NCI-H1436 treated with DMSO at 0.1 percent for 48 hours (cell line): ENCODE measurements at places on chromosomes 5 and 9.

GRCh38 chr9:110821064-110821463 lies 152.5 kb downstream of the MUSK start:
- no peak for DNase-seq

- no peak for DNase-seq
These were observed 603.3 kb downstream of the KIF4B start for GRCh38 chr5:155616779-155617392.

DNA sequence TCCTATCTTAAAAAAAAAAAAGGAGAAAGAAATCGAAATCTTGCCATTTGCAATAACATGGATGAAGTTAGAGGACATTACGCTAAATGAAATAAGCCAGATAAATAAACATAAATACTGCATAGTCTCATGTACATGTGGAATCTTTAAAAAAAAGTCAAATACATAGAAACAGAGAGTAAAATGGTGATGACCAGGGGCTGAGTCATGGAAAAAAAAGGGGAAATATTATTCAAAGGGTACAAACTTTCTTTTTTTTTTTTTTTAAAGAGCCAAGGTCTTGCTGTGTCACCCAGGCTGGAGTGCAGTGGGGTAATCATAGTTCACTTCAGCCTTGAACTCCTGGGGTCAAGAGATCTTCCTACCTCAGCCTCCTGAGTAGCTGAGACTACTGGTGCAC lies 310.1 kb downstream of the ZNF608 start:
- no peak for DNase-seq

DNA sequence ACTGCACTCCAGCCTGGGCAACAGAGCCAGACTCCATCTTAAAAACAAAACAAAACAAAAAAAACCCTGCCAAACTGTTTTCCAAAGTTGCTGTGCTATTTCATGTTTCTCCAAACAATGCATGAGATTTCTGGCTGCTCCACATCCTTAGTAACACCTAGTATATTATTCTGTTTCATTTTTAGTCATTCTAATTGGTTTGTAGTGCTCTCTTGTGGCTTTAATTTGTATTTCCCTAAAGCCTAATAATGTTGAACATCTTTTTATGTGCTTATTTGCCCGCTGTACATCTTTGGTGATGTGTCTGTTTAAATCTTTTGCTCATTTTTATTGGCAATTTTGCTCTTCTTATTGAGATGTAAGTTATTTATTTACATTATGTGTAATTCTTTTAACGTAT lies 18.4 kb upstream of the TTC1 start:
- no peak for DNase-seq

GRCh38 chr5:172436879-172437369 lies 17.4 kb downstream of the SH3PXD2B start:
- DNase-seq, result no peak

GRCh38 chr9:121373011-121373729 lies 3.1 kb upstream of the STOM start:
- DNase-seq, result no peak

- DNase-seq, result no peak
These were observed 81.1 kb upstream of the RAI14 start for GRCh38 chr5:34574936-34575467.

DNA sequence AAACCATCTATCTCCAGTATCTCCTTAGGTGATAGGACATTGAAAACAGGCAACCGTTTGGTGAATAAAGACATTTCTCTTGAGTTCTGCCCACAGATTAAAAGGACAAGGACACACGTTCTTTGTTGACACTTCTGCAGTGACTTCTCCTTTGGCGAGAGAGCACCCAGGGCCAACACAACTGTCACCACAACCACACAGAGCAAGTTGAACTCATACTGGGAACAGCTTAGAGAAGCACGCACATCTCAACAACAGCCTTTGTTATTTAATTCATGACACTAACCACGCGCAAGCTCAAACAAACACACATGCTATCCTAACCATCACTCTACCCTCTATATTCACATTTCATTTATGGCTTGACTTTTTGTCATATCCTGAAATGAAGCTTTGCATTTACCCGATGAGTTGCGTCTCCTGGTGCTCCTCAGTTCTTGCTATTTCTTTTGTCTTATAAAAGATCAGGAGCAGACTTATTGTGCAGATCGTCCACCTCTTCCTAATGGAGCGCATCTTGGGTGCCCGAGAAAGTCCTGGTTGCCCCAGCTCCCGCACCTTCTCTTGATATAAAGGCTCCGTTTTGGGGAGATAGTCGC lies 543 bp downstream of the ST8SIA4 start:
- DNase-seq, result no peak

- no peak for DNase-seq
These were observed 112.6 kb downstream of the TMC1 start for GRCh38 chr9:72633966-72634365.

- DNase-seq, result no peak
These were observed 72.0 kb upstream of the IL12B start for GRCh38 chr5:159402311-159402710.

GRCh38 chr5:74027732-74028338 lies 401.8 kb downstream of the ARHGEF28 start:
- DNase-seq, result no peak

DNA sequence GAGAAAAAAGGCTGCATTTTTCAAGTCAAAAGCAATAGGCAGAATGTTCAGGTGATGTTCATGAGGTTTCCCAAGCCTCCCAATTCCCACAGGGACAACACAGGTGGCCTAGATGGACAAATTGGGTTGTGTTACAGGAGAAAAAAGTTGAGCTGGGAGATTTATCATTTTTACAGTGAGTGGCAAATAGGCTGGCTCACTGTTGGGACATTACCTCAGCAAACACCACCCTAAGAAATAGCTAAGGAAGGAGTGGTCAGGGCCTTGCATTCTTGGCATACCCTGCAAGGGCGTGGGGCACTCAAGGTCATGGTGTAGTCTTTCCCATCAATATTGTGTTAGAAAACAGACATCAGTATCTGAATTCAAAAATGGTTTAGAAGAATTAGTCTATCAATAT lies 23.3 kb upstream of the CPLANE1 start:
- no peak for DNase-seq

GRCh38 chr5:173733021-173733420 lies 116.6 kb upstream of the BOD1 start:
- DNase-seq, result no peak

DNA sequence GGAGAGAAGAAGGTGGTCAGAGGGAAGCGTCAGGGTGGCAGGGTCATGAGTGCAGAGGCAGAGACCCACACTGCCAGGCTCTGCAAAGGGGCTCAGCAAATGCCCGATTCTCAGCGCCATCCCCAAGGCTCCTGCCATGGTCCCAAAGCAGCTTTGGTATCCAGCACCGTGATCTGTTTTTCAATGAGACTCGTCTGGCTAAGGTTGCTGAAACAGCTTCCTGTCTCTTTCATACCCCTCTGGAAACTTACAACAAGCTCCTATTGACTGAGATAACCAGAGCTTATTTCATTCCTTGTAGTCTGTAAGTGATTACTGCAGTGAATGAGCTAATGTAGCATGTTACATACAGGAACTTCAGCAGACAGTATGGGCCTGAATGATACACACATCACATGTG lies 568.6 kb upstream of the DAP start:
- no peak for DNase-seq

- no peak for DNase-seq
These were observed 7.1 kb upstream of the AGPAT2 start for GRCh38 chr9:136694163-136694871.

GRCh38 chr5:10563945-10564837 lies at the start of gene ANKRD33B:
ANKRD33B (plus strand) TSS chr5:10564070; CDS start chr5:10564468, 398 bp downstream.
- DNase-seq, result no peak

GRCh38 chr5:116585227-116585626 lies 10.6 kb upstream of the SEMA6A start:
- no peak for DNase-seq

- DNase-seq, result peak; percentile 35
These were observed 43.1 kb downstream of the LHX2 start for GRCh38 chr9:124054582-124055227.

GRCh38 chr5:123157791-123158581 lies 68.9 kb downstream of the PRDM6 start:
- DNase-seq, result no peak

DNA sequence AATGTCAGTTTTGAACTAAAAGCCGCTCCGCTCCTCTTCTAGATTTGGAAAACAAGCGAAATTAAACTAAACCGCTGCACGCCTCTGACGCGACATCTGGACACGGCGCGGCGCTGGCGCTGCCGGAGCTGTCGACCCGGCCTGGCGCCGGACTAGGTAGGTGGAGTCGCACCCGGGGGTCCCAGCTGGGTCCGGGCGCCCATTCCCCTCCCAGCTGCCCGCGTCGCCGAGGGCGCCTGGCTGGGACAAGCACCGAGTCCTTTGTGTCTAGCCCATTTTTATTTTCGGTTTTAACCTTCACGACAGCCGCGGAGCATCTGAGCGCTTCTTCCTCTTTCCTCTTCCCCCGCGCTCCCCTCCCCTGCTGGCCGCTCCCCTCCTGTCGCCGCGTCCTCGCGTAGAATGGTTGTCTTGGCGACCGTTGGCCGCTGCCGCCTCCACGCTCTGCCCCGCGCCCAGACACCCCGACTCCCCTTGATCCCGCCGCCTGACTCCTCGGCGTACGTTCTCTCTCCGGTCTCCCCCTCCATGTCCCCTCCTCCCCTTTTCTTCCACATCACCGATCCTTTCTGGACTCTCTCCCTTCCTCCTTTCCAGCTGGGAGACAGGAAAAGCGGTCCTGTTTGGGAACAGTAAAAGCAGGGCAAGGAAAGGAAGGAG lies 545 bp downstream of the CDKN2B-AS1 start:
- DNase-seq, result no peak

- no peak for DNase-seq
These were observed 38.7 kb downstream of the NLN start for GRCh38 chr5:65760504-65761275.

DNA sequence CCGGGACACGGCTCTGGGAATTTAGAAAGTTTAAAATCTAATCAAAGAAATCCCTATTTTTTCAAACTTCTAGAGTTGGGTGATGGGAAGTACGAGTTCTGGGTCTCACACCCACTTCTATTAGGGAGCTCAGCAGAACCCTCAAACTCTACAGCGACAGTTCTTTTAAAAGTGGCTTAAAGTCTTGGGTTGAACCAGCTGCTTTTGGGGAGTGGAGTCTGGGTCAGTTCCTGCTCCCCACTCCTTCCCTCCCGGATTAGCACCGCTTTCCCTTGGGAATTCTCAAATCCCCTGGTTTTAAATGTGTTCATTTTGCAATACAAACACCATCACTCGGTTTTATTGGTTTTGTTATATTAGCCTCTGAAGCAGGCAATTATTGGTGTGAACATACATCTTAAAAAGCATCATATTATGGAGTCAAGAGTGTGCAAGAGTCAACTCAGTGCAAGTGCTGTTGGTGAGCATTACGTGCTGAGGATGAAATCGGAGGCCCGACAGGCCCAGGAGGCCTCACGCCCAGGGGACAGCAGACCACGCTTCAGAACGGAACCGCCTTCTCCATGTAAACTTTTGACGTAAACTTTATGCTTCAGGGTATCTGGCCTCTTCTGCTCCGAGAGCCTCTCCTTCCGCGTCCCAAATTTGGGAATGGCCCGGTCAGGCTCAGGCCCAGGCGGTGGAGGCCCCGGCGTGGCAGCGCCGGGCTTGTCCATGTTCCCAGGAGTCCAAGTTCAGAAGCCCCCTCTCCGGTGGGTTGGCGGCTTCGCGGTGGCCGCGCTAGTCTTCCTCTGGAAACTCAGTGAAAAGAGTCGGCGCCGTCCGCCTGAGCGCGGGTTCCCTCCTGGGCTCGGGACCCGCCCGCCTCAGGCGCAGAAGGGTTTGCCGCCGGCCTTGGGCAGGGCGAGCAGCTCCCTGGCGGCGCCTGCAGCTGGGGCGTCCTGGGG lies 5.3 kb downstream of the IRX4 start:
- no peak for DNase-seq

- DNase-seq, result no peak
These were observed 81.3 kb downstream of the ALDH7A1 start for GRCh38 chr5:126513703-126514102.

GRCh38 chr5:145470396-145470979 lies 364.7 kb downstream of the PRELID2 start:
- no peak for DNase-seq

- no peak for DNase-seq
These were observed 273.5 kb downstream of the CRB2 start for GRCh38 chr9:123629531-123629930.

DNA sequence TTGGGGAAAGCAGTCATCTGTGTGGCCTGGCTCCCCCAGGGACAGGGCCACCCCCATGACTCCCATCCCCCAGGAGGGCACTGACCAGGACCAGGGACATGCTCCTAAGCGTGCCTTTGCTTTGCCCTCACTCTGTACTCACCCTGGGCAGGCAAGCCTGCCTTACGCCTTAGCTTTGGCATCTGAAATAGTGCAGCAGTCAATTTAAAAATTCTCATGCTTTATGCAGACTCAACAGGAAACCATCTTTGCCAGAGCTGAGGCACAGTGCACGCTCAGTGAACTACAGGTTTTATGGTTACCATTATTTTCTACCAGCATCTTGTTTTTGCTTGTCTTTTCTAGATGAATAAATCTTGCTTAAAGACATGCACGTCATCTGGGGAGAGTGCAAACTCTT lies 323.5 kb downstream of the IRX2 start:
- DNase-seq, result no peak

DNA sequence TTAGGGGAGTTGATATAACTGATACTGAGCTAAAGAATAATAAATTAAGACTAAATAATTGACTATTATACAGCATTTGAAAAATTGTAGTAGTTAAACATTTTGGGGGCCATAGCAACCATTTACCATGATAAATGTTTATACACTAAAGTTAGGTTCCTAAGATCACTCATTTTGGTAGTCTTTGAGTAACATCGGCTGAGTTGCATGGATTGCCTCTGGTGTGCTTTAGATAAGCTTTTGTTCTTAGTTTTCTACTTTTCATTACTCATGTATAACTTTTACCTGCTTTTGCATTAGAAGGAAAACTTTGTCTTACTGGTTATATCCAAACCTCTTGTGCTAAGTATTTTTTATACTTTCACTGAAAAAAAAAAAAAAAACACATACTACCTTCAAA lies 101.2 kb downstream of the SLC44A1 start:
- no peak for DNase-seq

DNA sequence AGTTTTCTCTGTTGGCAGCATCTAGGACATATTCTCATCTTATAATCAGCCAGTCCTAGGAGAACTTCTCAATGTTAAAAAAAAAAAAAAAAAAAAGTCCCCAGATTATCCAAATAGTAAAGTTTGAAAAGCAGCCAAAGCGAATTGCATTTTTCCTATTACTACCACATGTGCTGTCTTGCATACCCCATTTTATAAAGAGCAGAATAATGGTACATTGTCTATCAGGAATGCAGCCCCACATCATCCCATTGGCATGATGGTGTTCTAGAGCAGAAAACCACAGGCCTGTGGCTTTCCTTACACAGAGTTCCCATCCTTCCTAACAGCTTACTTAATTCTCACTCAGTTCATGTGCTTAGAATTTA lies 381.6 kb downstream of the TMEM38B start:
- no peak for DNase-seq

- DNase-seq, result no peak
These were observed 1.6 kb downstream of the WNK2 start for GRCh38 chr9:93185266-93186214.

GRCh38 chr5:76766746-76767145 lies 50.8 kb downstream of the F2R start:
- DNase-seq, result no peak

DNA sequence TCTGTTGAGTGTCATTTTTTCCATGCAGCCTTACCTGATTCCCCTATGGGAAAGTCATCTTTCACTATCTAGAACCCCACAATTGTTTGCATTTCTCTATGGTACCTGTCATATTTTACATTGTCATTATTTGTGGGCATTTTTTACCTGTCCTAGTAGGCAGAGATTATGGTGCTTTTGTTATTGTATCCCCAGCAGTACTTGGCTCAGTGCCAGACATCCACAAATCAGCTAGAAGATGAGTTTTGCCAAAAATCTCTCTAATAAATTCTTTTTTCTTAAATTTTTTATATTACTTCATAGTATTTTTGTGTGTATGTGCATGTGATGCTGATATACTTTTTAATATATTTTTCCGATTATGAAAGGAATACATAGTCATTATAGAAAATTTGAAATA lies 13.2 kb downstream of the GARNL3 start:
- DNase-seq, result no peak
